ENCODE measurements at places on chromosomes 1 and 21.

- no peak for DNase-seq
These were observed 26.0 kb downstream of the ATF6 start for GRCh38 chr1:161791904-161792655.

- no peak for DNase-seq
These were observed 10.0 kb upstream of the EFHD2 start for GRCh38 chr1:15399710-15400109.

DNA sequence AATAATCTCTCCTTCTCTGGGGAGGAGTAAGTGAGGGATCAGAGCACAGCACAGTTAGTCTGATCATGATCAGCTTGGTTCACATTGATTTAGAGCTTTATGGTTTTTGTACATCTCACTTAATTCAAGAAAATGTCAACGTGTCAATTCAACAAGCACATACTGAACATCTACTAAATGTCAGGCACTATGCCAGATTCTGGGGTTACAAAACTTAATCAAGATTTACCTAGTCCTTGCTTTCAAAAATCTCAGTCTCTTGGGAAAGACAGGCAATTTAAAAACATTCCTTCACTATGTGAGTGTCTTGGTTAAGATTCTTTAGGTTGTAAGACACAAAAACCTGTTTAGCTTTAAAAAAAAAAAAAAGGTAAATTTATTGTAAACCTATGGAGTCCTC, 181.4 kb downstream of the AK5 start:
- DNase-seq: no peak

- DNase-seq: no peak
These were observed 150.3 kb upstream of the SGIP1 start for GRCh38 chr1:66383611-66384010.

- no peak for DNase-seq
These were observed 9.3 kb upstream of the DPYD start for GRCh38 chr1:97929874-97930851.

DNA sequence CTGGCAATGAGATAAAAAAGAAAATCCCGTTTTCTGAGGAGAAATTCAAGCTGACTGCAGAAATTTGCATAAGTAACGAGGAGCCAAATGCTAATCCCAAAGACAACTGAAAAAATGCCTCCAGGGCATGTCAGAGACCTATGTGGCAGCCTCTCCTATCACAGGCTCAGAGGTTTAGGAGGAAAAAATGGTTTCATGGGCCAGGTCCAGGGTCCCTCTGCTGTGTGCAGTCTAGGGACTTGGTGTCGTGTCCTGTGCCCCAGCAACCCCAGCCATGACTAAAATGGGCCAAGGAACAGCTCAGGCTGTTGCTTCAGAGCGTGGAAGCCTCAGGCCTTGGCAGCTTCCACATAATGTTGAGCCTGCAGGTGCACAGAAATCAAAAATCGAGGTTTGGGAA, 456.5 kb downstream of the DPYD start:
- DNase-seq: no peak

- DNase-seq: no peak
These were observed 87.6 kb downstream of the ZFYVE9 start for GRCh38 chr1:52229494-52229893.

GRCh38 chr1:201518071-201518470, 11.1 kb upstream of the CSRP1 start:
- no peak for DNase-seq

- DNase-seq: no peak
These were observed 20.8 kb downstream of the TMCO1 start for GRCh38 chr1:165747632-165748447.

DNA sequence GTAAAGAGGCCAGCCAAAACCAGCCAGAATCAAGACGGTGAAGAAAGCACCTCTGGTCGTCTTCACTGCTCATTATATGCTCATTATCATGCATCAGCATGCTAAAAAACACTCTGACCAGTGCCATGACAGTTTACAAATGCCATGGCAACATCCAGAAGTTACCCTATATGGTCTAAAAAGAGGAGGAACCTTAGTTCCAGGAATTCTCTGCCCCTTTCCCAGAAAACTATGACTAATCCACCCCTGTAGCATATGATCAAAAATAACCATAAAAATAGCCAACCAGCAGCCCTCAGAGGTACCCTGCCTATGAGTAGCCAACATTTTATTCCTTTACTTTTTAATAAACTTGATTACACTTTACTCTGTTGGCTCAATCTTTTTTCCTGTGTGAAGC, 34.2 kb upstream of the PBX1 start:
- no peak for DNase-seq

DNA sequence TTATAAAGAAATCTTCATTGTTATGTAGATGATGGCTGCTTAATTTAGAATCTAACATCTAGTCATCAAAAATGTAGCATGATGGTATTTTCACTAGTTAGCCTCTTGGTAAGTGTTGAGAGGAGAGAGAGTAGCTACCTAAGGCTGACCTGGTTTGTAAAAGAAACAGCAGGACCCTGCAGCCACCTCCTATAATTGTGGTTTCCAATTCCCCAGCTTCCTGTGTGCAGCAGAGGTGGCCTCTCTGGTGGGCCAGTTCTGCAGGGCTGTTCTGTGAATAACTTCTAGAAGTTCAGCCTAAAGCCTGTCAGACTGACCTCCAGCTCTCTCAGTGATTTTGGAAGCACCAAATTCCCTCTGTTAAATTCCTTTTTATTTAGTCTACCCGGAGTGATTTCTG, 246.4 kb upstream of the LRRC7 start:
- DNase-seq: no peak

DNA sequence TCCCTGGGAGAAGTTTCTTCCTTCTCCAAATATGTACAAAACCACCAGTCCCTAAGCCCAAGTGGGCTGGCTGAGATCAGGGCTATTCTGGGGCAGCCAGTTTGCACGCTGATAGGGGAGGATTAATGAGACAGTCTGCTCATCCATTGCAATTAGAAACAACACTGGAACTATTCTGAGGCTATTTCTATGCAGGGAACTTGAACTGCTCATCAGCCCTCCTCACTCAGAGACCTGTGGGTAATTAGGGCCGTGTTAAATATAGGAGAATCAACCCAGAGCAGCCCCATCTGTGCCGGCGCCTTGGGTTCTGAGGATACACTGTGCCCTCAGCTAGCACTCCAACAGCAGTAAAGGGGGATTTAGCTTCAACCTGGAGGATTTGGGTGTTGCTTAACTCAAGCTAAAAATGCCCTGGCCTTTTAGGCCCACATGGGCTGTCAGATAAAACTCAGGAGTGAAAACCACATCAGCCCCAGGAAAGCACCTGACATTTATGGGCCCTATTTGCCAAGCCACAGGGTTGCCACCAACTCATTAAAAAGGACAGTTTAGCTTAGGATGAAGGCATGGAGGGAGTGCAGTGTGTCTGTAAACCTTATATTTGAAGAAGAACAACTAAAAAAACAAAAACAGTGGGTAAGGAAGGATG, 53.9 kb downstream of the DUSP10 start:
- no peak for DNase-seq

GRCh38 chr1:111927652-111928051, 61.8 kb downstream of the KCND3 start:
- DNase-seq: no peak

DNA sequence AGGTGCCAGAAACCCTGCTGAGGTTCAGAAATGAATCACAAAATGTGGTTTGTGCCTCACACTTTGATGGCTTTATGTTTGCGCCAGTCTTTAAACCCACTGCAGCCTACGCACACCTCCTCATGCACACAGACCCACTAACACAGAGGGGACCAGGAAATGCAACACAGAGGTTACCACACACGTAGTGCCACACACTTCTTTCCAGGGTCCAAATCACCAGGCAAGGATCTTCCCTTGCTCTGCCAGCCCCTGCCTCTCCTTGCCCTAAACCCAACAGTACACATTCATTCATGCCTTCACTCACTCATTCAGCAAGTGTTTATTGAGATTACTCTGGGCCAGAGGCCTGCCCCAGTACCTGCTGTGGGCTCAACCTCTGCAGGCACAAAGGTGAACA, 17.5 kb downstream of the MAB21L3 start:
- no peak for DNase-seq

DNA sequence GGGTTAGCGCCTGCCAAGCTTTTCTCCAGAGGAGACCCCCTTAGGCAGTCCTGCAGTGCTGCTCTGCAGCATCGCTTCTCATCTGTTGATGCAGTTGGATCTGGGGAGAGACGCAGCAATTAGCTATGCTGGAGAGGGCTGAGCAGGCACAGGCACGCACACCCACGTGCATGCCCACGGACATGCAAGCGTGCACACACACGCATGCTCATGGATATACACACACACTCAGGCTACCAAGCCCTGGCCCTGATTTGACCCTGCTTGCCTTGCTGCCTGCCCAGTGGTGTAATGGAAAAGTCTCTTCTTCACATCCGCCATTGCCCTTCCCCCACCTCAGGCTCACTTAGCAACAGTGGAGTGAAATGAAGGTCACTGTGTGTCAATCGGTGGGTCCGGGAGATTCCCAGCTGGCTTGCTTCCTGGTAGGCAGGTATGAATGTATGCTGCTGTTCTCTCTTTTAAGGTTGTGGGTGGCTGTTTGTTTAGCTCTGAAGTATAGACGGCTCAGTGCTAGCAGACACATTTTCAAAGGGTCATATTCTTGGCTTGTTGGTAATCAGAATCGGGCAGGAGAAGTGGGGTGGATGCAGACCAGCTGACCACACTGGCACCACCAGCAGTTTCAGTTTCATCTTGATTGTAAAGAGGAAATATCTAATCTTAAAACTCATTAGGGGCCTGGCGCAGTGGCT, 9.5 kb downstream of the ATP1B1 start:
- no peak for DNase-seq

- no peak for DNase-seq
These were observed 14.0 kb upstream of the CDA start for GRCh38 chr1:20574686-20575540.

DNA sequence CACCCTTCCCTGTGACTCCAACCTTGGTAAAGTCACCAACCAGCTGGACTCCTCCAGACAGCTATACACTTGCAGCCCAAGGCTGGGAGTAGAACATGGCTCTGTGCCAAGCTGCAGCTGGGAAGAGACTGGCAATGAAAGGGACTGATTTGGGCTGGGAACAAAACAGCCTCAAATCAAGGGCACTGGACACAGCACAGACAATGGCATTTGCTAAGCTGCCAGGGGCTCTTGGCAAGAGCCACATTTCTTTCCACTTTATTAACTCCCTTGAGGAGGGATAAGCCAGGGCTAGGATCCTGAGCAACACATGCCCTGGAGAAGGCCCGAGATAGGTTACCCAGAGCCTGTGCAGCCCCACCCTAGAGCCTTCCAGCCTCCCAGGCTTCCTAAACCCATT, 12.0 kb downstream of the SYT11 start:
- no peak for DNase-seq

DNA sequence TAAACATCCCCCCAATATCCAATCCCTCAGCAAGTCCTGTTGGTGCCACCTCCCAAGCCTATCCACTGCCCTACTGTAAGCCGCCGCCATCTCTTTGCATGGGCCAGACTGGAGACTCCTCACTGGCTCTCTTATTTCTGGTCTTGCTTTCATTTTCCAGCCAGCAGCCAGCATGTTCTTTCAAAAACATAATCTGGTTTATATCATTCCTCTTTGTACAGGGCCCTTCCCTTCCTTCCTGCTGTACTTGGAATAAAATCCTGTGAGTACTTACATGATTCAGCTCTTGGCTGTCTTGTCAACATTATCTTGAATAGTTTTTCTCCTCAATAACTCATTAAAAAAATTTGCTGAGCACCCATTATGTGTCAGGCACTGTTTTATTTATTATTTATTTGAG, 28.2 kb downstream of the TLR5 start:
- no peak for DNase-seq

- DNase-seq: peak; percentile 76
These were observed 336.0 kb upstream of the NR5A2 start for GRCh38 chr1:199691540-199691939.

DNA sequence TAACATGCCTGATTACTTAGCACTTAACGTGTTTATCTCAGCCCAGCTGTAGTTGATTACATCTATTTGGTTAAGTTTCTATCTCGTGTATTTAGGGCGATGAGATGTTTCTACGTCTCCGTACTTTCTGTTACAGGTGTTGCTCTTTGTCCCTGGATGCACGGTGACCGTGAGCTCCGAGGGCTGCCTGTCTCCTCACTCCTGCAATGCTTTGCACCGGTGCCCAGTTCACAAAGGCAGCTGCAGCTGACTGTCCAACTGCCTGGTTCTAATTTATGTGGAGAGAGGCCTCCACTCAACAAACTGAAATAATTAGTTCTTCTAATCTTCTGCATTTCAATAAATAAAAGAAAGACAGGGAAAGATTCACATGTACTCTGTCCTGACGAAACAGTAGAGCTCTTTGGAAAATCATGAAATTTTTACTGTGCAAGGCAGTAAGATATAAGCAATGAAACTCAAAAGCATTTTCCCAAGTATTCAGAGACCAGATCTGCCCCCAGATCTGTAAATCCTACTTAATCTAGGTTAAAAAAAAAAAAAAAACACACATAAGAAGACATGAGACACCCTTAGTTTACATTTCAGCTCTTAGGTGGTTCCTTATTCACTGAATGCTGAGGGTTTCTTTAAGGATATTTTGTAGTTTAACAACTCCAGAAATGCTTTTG, 108.2 kb downstream of the TGFBR3 start:
- DNase-seq: no peak

GRCh38 chr1:233277637-233278606, 17.6 kb downstream of the PCNX2 start:
- no peak for DNase-seq

DNA sequence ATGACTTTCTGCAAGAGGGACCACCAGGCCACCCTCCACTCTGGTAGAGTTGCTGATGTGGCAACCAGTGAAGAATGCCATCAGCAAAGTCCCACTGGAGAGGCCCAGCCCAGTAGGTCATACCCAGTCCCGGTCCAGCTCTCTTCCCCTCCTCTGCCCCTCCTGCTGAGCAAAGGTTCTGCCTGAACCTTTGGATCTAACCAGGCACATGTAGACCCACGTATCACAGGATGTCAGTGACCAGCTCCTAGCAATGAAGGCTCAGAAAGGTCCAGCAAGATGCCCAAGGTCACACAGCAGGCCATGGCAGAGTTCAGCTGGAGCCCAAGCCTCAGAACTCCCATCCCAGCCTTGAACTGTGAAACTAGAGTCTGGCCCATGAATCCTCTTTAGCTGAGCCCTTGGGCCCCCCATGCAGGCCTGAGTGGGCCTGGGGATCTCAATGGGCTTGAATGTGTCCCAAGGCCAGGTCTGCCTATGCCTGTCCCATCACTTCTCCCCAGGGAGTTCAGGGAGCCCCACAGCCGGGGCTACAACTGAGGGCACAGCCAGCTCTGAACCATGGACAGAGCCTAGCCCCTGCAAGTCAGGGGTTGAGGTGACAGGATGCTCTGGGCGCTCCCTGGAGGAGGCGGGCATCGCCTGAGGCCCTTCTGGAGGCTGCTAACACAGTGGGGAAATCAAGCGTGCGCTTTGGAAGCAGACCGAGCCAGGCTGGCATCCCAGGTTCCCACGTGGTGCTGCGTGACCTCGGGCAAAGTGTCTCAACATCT, 21.4 kb upstream of the PADI1 start:
- no peak for DNase-seq

DNA sequence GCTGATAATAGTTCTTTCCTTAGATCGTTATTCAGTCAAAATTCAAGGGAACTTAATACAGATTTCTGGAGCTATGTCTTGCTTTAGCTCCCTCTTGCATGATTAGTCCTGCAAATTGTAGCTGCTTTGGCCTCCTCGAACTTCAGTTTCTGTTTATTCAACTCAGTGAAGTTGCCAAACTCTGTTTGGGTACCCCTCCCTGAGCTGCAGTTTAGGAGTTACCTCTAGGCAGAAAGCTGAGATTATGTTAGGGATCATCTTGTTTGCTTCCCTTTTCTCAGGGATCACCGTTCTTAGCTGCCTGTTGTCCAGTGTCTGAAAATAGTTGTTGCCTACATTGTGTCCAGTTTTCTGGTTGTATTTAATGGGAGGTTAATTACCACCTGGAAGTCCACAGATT, 43.5 kb downstream of the SNX27 start:
- DNase-seq: no peak

GRCh38 chr1:175075572-175076568, 8.2 kb downstream of the TNN start:
- DNase-seq: no peak
